Mesenteric fat pad (tissue), 1 donor: ENCODE measurements at places on chromosomes 12 and 14. TPM values are rescaled to one million over a fixed set of nuclear protein-coding genes. Genes with fewer than 3 reads are reported as not detected.

DNA sequence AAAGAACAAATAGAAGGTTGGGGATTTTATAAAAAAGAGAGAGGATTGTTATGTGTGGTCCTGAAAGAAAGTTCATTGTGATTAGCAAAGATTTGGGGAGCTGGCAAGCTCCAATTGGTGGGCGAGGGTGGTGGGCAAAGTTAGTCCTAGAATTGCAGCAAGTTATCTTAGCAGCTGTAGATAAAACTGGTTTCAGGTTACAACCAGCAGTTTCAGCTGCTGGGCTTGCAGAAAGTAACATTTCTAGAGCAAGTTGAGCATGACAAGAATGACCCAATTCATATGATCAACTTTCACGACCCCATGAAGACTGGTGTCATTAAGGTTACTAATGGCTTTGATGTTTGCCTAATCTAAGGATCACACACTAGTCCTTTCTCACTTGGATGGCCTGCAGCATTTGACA is 177.9 kb upstream of the NUDT4 start:
- DNase-seq, result no peak

GRCh38 chr14:32578181-32578580 is 249.1 kb downstream of the AKAP6 start:
- no peak for DNase-seq

Gene RPS6KL1
- total RNA-seq, result 23.6 TPM

GRCh38 chr12:101021442-101021841 is 188.6 kb downstream of the SLC5A8 start:
- no peak for DNase-seq

DNA sequence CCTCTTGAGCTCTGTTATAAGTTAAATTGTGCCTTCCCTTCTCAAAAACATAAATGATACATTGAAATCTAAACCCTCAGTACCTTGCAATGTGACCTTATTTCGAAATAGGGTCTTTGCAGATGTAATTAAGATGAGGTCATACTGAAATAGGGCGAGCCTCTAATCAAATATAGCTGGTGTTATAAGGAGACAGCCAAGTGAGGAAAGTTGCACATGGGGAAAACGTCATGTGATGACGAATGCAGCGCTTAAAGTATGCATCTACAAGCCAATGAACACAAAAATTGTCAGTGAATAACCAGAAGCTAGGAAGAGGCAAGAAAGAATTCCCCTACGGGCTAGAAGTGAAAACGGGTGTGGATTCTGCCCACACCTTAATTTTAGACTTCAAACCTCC is 305.2 kb upstream of the FOXG1 start:
- DNase-seq, result no peak

DNA sequence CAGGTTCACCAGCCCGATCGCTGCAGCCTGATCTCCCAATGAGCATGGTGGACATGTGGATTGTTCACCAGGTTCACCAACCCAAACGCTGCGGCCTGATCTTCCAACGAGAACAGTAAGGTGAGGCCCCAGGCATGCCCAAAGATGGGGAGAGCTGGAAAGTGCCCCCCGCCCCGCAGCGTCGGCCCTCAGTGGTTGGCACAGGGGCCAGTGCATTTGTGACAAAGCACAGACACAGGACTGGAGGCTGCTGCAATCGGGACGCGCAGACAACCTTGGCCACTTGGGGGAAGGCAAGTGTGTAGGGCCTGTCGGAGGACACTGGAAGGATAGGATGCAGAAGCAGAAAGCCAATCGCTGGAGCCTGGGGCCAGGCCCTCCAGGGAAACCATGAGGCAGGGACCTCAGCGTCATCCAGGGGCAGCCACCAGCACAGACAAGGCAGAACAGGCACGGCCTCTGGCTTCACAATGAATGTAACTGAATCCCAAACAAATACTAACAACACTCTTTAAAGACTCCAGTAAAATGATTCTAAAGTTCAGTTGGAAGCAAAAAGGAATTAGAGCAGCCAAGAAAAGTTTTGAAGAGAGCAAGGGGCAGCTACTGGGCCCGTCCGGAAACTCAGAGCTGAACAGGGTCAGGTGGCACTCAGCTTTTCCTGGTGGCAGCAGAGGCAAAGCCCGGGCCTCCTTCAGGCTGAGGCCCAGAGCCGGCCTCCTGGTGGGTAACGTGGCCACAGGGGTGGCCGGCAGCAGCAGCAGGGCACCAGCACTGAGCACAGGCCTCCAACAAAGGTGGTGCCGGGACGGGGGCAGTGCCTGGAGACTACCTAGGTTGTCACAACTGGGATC is 13.3 kb downstream of the BRF1 start:
- no peak for DNase-seq

Gene LALBA
- total RNA-seq, result not detected

GRCh38 chr14:73725116-73726024 is 11.2 kb upstream of the PNMA1 start:
- peak; percentile 72 for DNase-seq

DNA sequence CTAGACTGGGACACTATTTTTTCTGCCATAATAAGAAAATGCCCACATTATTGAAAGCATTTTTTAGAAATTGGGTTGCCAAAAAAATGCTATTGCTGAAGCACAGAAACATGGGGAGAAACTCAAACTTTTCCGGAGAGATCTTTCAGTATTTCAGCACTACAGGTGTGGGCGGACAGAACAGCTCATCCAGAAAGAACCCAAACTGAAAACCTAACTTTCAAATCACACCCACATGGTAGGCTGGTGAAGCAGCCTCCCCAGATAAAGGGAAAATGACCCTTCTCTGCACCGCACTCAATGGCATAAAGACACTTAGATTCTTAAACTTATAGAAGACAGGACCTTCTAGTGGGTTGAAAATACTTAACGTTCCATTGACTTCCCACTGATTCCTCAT is 62.3 kb upstream of the TMPO start:
- DNase-seq, result no peak

GRCh38 chr14:54001189-54001878 is 44.7 kb upstream of the BMP4 start:
- no peak for DNase-seq

- no peak for DNase-seq
Measured at GRCh38 chr14:87935886-87936285, 57.1 kb downstream of the GALC start.

DNA sequence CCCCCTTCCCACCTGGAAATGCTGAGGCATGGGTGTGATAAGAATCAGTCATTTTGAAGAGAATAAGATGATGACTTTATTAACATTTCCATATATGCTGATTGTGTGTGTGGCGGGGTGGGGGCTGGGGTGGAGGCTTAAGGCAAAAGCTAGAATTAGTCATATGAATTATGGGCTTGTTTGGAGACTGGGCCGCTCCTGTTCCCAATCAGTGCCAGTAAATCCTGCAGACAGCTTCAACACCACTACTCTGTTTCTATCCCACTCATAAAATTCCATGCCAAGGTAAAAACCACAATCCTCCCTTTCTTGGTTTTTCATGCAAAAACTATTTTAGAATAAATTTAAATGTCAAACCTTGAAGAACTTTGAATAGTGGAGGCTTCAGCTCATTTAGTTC is 29.9 kb upstream of the SLC38A2 start:
- DNase-seq, result no peak

DNA sequence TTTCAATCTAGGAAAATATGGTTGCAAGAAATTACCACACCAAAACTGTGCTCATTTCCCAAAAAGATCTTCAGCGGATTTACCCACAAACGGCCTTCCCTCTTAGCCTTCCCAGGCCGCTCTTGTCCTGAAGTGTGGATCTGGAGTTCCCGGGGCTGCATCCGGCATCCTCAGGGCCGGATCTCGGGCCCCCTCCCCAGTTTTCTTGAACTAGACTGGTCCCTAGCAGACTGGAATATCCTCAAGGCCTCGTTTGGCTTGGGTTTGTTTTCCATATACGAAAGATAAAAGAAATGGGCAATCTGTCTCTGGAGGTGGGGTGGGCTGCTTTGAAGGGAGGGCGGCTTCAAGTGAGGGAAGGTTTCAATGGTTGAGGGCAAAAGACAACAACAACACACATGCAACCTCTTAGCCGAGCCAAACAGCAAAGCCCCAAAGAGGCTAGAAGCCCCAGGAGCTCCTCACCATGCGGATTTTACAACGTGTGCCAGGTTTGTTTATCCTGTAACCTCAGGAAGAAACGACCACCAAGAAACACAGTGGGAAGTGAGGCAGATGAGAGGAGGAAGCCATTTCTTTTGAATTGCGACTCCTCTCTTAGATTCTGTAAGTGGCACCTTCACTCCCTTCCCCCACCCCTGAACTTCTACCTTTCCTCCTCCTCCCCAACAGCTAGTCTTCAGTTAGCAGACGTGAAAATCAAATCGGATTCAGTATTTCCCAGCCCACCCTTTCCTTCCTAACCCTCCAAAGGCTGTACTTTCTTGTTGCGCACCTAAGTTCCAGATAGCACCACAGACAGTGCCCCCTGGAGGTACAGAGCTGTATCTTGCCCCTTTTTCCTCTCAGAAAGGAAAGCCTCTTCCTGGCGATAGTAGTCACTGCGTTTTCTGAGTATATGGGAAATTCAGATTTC is 2.6 kb downstream of the MYF6 start:
- DNase-seq, result no peak

- no peak for DNase-seq
Measured at GRCh38 chr12:127722611-127723010, 544.4 kb upstream of the TMEM132C start.

Gene SLC8B1
- 28.5 TPM for total RNA-seq
